ENCODE measurements at places on chromosomes 3 and 15.
A peak's percentile ranks its signal among the peaks of the same experiment; 100 is the strongest.

DNA sequence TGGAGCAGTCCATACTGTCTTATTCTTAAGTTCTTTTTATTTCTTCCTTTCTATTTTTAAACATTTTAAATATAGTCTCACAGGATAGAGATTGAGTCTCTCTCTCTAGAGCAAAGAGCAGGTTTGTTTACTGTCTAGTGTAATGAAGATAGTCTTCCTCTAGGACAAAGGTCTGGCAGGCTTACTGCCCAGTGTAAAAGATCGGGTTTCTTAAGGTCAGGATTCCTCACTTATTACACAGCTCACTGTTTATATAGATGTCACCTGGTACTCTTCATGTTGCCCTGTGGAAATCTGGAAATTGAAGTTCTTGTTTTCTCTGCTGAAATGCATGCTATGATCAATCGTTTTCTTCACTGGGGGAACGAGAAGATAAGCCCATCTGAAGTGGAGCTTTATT, 76.0 kb downstream of the ZBBX start:
- no peak for DNase-seq

GRCh38 chr3:166877971-166878370, 502.1 kb downstream of the ZBBX start:
- no peak for DNase-seq

DNA sequence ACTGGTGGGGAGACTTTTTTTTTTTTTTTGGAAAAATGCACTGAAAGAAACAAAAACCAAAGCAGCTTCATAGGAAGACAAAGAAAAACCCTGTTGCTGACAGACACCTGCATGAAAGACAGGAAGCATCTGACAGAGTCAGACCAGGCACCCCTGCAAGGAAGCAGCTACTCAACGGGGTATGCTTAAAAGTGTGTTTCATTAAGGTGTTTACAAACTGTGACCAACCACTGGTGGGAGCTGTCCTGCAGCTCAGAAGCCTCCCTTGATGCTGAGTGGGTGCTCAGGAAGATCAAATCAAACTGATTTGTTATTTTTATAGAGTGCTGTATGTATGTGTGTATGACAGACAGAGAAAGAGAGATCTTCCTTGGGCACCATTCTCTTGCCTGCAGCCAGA, 34.7 kb upstream of the AGBL1 start:
- no peak for DNase-seq

- DNase-seq = no peak
Observed at GRCh38 chr15:33508703-33509102, 197.9 kb downstream of the RYR3 start.

DNA sequence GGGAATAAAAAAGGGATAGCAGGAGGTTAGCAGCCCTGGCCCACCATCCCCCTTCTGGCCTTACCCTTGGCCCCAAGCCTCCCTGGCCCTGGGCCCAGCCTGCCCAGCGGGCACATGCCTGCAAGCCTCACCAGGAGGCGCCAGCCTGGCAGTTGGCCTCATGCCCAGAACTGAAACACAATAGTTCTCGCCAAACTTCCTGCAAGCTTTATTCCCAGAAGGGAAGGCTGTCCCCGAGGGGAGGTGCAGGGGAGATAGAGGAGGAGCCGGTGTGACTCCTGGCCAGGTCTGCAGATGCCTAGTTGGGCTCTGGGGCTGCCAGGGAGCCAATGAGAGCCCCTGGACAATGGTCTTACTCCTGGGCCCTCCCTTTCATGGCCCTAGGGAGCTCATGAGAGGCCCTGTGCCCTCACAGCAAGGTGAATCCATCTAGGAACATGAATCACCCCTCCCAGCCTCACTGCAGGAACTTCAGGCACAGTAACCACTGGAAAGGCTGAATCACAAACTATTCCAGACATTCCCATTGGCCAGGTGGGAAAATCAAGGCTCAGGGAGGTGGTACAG, 4.0 kb downstream of the CCDC33 start:
- DNase-seq = no peak

GRCh38 chr3:194879126-194879877, 193.6 kb downstream of the FAM43A start:
- DNase-seq = no peak

GRCh38 chr3:119608405-119609000, 10.8 kb downstream of the PLA1A start:
- DNase-seq = no peak

- DNase-seq = no peak
Observed at GRCh38 chr3:62818347-62818746, 56.9 kb downstream of the CADPS start.

- no peak for DNase-seq
Observed at GRCh38 chr15:57395292-57395691, 19.0 kb downstream of the CGNL1 start.

DNA sequence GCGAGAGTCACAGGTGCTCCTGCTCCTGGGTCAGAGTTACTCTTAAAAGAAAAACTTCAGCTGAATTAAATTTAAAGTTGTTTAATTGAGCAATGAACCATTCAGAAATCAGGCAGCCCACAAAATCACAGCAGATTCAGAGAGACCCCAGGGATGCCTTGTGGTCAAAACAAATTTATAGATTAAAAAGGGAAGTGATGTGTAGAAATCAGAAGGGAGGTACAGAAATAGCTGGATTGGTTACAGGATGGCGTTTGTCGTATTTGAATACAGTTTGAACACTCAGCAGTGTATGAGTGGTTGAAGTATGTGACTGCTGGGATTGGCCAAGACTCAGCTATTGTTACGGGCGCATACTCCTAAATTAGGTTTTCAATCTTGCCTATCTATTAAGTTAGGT, 58.6 kb downstream of the UACA start:
- no peak for DNase-seq

- DNase-seq = no peak
Observed at GRCh38 chr3:23590424-23591273, 215.1 kb upstream of the UBE2E1 start.

GRCh38 chr3:16086690-16087089, 87.8 kb upstream of the GALNT15 start:
- DNase-seq = no peak

- DNase-seq = no peak
Observed at GRCh38 chr3:109351231-109351630, 13.9 kb upstream of the DPPA4 start.

DNA sequence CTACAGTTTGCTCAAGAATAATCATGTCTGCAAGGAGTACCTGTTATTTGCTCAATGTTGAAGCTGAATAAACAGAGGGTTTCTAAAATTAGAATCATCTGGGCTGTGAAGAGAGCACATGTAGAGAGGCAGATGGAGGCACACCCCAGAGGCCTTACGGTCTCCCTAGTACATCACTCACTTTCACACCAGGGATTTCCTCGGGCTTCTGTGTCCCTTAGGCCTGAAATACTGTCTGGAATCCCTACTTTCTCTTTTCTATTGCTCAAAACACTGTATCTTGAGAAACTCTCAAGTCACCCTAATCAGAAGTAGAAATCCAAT, 473.7 kb upstream of the ROBO2 start:
- no peak for DNase-seq

GRCh38 chr3:33152363-33153360, 38.8 kb downstream of the CRTAP start:
- DNase-seq = no peak

DNA sequence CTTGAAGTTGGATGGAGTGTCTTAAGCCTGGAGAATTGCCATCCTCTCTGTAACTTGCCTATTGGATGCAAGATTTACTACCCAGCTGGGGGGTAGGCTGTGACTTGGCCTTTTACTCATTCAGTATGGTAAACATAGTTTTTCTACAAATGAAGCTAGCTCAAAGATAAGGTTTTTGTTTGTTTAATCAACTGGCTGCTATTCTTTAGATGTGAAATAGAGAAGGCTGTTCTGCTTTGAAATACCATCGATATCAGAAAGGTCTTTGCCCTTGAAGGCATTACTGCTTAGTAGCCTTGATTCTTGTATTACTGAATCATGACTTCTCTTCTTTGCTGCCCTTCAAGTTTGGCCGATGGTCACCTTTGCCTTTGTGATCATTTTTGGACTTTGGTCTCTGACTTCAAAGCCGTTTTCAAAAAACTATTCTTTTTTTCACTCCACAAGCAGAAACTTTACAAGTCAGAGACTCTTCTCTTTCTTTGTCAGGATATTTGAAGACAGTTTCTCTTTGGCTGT, 83.1 kb downstream of the GAP43 start:
- DNase-seq = no peak

GRCh38 chr3:71185733-71186455, 397.6 kb downstream of the FOXP1 start:
- DNase-seq = no peak

- DNase-seq = no peak
Observed at GRCh38 chr3:123372686-123373473, 76.0 kb downstream of the ADCY5 start.

GRCh38 chr3:105523501-105523900, 156.8 kb downstream of the ALCAM start:
- no peak for DNase-seq

DNA sequence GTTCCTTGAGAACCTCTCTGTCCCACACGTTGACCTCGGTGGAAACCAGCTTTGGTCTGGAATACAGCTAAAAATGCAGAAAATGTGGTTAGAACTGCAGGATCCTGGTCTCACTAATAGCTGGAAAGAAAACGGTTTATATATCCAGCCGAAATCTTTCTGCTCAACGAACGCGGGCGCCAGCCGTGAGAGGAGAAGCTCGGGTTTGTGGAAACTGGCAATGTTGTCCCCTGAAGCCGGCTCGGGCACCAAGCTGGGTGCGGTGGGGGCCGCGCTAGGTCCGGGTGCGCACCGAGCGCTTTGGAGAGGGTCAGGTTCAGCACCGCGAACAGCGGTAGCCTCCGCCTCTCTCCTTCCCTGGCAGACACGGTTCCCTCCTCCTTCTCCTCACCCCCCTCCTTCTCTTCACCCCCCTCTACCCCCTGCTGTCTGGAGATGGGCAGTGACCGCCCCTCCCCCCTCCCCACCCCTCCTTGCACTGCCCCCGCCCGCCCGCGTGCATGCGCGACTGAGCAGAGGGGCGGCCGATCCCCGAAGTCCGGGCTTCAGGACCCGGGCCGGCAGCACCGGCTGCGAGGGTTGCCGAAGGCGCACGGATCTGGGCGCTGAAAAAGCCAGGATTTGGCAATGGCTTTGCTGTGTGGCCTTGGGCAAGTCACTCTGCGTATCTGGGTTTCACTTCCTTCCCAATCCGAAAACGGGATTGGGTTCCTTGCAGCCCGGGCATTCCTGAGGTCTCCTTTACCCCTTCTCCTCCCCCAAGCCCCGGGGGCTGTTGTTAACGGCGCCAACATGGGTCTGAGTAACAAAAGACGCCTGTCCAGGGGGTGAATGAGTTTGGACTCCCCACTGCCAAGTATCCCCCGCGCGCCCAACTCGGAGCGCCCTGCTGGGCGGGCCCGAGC, at the start of gene SKOR1:
Gene SKOR1, plus strand, starts transcription at position 534 of the 905 bp plus-strand sequence. Its CDS starts 94 bp downstream, at position 628.
- DNase-seq = no peak

GRCh38 chr15:100717596-100717995, 115.2 kb downstream of the ASB7 start:
- DNase-seq = no peak

- DNase-seq = no peak
Observed at GRCh38 chr3:115968871-115969270, 345.6 kb downstream of the GAP43 start.

DNA sequence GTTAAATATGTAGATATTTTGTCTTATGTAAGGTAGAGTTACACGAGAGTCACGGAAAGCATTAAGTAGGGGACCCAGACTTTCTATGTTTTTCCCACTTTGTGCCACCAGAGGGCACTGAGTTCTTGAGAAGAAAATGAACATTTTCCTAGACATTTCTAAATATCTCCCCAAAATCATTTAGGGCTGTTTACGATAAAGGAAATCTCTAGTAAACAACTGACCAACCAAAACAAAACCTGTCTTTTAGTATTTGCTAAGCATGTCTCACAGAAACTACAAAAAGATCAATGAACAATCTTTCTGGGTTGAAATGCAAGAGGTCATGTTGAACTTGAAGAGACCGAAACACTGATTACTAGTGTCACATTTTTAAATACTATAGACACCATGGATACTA, 16.1 kb downstream of the POU1F1 start:
- peak; percentile 0 for DNase-seq

- no peak for DNase-seq
Observed at GRCh38 chr3:70298385-70298784, 14.1 kb downstream of the MDFIC2 start.

GRCh38 chr3:182482705-182483104, 310.6 kb upstream of the ATP11B start:
- DNase-seq = no peak

GRCh38 chr15:65828585-65828984, 36.5 kb upstream of the DENND4A start:
- no peak for DNase-seq

DNA sequence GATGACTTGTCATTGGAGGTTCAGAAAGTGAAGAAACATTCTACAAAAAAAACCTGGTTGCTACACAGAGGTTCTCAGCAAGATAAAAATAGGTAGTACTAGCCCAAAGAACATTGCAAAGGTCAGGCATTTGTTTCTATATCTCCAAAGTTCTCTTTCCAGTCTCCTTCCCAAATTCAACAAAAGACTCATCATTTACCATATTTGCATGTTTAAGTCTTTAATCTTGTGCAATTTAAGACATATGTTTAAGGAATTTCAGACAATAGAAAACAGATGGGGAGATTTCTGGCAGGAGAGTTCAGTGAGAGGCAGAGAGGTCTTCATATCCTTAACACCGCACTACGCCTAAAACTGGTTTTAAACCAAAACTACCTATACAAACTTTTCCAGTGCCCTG, 173.8 kb upstream of the THBS1 start:
- DNase-seq = no peak

DNA sequence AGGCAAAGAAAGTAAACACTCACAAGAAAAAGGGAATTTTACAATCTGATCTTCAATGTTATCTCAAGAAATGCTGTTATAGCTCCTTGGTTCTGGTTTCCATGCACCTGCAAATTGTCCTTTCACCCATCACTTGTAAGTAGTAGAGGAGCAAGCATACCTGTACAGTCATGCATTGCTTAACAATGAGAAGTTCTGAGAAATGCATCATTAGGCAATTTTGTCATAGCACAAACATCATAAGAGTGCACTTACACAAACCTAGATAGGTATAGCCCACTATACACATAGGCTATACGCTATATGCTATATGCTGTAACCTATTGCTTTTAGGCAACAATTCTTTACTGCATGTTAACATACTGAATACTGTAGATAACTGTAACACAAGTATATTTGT, 672.3 kb downstream of the FHIT start:
- DNase-seq = no peak

GRCh38 chr15:73683777-73684580, at the start of gene CD276:
Gene CD276 (plus strand): TSS chr15:73684383. CDS start chr15:73699640, 15,257 bp downstream.
- DNase-seq = no peak

Measured in stimulated activated CD4-positive, alpha-beta T cell treated with anti-CD3 and anti-CD28 coated beads, TNF-alpha, amount 100 ng/mL, for 4 hours (primary cell).